ENCODE measurements at places on chromosomes 1 and 21. TPM values are rescaled to one million over a fixed set of nuclear protein-coding genes. Genes with fewer than 3 reads are reported as not detected.

The GBP6 gene
- under 0.01 TPM for total RNA-seq

The CTTNBP2NL gene
- total RNA-seq = 1.9 TPM

The ACOT7 gene
- total RNA-seq = 38.8 TPM

The CR2 gene
- total RNA-seq = 0.54 TPM

The HCRTR1 gene
- 0.27 TPM for total RNA-seq

The CCDC185 gene
- not detected for total RNA-seq

The CLDN17 gene
- not detected for total RNA-seq

The FAAH gene
- 14.8 TPM for total RNA-seq

The TENT5C gene
- 12.4 TPM for total RNA-seq

The RPL11 gene
- total RNA-seq = 846 TPM

The AQP10 gene
- total RNA-seq = 0.54 TPM

The CTBS gene
- 7.0 TPM for total RNA-seq

The FAM72B gene
- total RNA-seq = 0.27 TPM

The RBP7 gene
- not detected for total RNA-seq

The HHIPL2 gene
- total RNA-seq = under 0.01 TPM

The CD5L gene
- total RNA-seq = not detected

The OR2M3 gene
- 0.27 TPM for total RNA-seq

The ADGRL4 gene
- not detected for total RNA-seq

The KRTAP13-2 gene
- not detected for total RNA-seq

The DDAH1 gene
- total RNA-seq = 0.81 TPM

The TAS1R1 gene
- total RNA-seq = not detected

The SPSB1 gene
- total RNA-seq = 1.6 TPM
